ENCODE measurements at places on chromosomes 7 and 10.

DNA sequence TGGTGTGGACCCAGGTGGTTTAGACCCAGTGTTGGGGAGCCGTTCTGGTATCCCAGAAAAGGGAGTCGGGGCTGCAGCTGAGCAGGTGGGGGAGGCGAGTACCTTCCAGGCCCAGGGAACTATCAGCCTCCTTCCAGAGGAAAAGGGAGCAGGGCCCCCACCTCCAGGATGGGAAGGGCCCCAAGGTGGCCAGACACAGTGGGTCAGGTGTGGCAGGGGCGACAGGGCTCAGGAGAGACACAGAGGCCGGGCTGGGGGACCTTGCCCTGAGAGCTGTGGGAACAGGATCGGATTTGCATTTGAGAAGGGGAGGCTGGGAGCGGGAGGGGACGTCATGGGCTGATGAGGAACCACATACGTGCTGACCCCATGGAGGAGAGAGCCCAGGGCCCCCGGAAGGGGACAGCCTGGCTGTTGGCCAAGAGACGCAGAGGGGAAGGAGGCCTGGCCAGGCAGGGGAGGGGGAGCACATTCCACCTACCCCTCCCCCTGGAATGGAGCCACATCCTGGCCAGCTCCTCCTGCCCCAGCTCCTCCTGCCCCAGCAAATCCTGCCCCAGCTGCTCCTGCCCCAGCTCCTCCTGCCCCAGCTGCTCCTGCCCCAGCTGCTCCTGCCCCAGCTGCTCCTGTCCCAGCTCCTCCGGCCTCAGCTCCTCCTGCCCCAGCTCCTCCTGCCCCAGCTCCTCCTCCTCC is 9.7 kb upstream of the TTYH3 start:
- DNase-seq = no peak

- no peak for DNase-seq
Measured at GRCh38 chr7:106054156-106054910, 57.8 kb downstream of the SYPL1 start.

DNA sequence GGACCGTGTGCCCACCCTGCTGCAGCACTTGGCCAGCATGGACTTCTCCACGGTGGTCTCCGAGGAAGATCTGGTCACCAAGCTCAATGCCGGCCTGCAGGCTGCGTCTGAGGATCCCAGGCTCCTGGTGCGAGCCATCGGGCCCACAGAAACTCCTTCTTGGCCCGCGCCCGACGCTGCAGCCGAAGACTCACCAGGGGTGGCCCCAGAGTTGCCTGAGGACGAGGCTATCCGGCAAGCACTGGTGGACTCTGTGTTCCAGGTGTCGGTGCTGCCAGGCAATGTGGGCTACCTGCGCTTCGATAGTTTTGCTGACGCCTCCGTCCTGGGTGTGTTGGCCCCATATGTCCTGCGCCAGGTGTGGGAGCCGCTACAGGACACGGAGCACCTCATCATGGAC is 1.4 kb downstream of the RBP3 start:
- DNase-seq = no peak

GRCh38 chr10:103199488-103199887 is 6.4 kb upstream of the NT5C2 start:
- DNase-seq = no peak

- DNase-seq = no peak
Measured at GRCh38 chr7:47669178-47669891, 87.4 kb upstream of the TNS3 start.

GRCh38 chr7:571096-571717 is 51.6 kb upstream of the PDGFA start:
- DNase-seq = no peak

DNA sequence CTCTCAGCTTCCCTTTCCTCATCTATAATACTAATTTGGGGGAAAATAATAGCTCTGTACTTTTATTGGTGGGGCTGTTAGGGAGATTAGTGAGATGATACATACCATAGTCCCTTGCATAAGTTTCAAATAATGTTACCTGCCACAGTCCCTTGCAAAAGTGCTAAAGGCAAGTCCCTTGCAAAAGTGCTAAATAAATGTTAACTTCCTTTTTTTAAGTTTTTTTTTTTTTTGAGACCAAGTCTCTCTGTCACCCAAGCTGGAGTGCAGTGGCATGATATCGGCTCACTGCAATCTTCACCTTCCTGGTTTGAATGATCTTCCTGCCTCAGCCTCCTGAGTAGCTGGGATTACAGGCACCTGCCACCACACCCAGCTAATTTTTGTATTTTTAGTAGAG is 43.4 kb upstream of the SRGN start:
- DNase-seq = no peak

DNA sequence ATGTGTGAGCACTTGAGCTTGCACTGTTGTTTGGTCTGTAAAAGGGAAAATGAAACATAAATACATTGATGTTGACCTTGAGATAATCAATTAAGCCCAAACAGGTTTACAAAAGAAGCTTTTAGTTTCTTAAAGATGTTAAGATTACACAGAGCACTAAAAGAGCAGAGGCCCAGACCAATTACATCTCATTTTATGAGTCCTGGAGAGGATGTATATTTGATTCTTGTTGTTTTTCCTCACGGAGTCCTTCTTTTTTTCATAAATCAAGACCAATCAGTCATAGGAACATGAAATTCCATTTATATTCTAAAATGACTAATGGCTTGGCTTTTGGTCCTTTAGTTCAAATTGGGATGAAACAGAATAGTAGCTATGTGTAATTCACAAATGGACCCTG is 249.7 kb upstream of the NPY start:
- DNase-seq = no peak

DNA sequence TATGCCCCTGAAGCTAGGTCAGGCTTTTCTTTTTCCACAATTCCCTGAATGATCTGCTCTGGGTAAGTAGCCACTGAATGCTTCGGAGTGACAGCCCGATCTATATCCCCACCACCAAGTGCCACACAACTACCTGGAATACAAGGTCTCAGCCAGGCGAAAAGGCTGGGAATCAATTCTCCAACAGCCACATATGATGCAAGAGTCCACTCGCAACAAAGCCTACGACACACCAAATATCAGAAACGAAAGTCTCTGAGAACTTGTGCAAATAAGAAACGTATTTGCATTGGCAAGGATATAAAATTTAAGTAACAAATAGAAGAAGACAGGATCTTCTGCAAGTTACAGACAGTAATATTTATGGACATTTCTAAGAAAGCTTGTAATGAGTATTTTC is 5.7 kb downstream of the HIPK2 start:
- no peak for DNase-seq

GRCh38 chr7:157544226-157544625 is 207.4 kb downstream of the DNAJB6 start:
- DNase-seq = no peak

DNA sequence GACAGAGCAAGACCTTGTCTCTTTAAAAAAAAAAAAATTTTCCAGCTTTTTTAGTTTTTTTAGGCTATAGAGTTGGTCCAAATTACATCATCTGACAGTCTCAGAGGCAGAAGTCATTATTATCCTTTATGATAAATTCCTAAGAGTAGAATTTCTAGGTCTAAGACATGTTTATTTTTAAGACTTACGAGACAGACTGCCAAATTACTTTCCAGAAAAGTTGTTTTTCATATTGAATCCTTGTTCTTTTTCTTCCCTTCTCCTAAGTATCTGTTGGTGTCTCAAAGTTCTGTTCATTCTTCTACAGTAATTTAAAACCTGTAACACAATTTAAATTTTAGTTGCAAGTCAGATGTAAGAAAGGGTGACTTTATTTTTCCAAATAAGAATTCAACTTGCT is 421.4 kb downstream of the GALNT17 start:
- DNase-seq = no peak

GRCh38 chr7:131011432-131011742 is 277.4 kb upstream of the KLF14 start:
- no peak for DNase-seq

GRCh38 chr7:116273918-116274301 is 63.6 kb downstream of the TES start:
- DNase-seq = no peak

DNA sequence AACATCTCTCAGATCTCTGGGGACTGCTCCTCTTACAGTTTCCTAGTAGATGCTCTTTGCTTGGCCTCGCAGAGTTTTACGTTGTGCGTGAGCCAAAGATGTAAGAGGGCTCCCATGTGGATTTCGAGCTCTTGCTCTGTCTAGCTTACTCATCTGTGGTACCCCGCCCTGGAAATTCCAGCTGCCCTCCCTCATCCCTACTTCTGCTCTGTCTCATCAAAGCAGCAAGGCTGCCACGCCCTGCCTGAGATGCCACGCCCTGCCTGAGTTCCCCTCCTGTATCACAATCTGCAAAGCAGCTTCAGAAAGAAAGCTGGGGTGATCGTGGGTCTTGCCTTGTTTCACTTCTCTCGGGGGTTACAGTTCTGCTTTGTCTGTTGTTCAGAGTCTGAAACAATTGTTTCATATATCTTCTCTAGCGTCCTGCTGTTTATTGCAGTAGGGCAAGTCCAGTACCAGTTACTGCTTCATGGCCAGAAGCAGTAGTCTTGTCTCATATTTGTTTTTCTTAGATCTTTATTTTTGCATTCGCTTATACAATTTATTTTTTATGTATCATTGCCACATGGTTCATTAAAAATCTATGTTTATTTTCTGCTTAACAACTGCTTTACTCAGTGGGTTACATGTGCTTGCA is 36.1 kb upstream of the CCNY start:
- no peak for DNase-seq

DNA sequence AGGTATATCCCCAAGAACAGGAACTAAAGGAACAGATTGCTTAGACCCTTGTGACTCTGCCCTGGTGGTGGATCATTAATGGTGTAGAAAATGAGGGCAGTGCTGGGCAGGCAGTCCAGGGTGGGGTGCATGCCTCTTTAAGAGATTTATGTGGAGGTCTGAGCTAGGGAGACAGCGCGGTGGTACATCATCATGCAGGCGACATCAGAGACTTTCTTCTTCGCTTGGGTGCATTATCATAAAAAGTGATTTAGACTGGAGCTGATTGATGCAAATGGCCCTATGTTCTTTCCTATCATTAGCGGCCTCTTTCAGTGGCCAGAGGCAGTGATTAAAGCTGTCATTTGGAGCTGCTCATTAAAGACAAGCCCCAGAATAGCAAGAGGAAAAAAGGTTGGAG is 519.1 kb upstream of the GALNT17 start:
- DNase-seq = no peak

DNA sequence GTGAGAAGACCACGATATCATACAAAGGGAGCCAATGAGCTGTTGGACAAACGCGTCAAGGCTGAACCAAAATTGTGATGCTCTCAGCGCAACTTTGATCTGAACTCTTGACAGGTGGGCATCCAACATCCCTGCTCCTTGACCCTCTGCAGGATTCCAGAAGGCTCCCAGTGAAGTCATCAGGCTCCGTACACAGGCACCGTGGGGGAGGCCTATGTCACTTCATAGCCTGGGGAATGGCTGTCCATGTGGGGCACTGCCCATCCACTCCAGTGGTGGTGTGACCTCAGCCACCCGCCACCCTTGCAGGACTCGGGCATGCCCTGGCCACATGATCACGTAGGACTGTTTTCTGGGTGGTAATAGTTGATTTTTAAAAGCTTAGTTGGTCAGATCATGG is 233.8 kb upstream of the GRB10 start:
- DNase-seq = no peak

- DNase-seq = no peak
Measured at GRCh38 chr10:25068152-25069058, 52.0 kb downstream of the THNSL1 start.

Measured in stimulated activated CD8-positive, alpha-beta memory T cell treated with anti-CD3 and anti-CD28 coated beads, Interleukin-2, amount 100 ng/mL, for 1 hour (primary cell).